ENCODE measurements at places on chromosomes 5 and 9. TPM values are rescaled to one million over a fixed set of nuclear protein-coding genes. Genes with fewer than 3 reads are reported as not detected.

Gene ARID3C
- not detected for total RNA-seq

Gene IARS1
- 59.5 TPM for total RNA-seq

Gene NMUR2
- 0.37 TPM for total RNA-seq

Gene PTGDS
- total RNA-seq, result 12.1 TPM

Gene TMEM174
- not detected for total RNA-seq

Gene TSLP
- 2.6 TPM for total RNA-seq

Gene LHX6
- total RNA-seq, result 1.7 TPM

Gene PCDHAC2
- not detected for total RNA-seq

Gene CCDC180
- total RNA-seq, result 16.5 TPM

Gene SPATA6L
- total RNA-seq, result 8.8 TPM

Data from stomach (tissue), 19 donors.